ENCODE measurements at places on chromosomes 2 and 18.
A peak's percentile ranks its signal among the peaks of the same experiment; 100 is the strongest.

DNA sequence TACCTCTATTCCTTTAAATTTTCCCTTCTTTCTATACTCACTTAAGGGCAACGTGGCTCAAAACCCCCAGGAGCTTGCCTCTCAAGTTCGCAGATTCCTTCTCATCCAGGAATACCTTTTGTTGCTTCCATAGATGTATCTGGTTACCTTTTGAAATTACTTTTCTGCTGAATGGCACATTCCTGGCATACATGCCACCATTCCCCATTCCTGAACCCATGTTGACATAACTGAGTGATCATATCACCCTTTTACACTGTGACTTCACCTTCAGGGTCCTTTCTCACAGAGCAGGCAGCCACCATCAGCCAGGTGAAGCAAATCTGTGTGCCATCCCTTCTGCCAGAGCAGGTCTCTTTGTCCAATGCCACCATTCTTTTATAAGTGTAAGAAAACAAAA is 615.8 kb downstream of the ARHGAP15 start:
- no peak for DNase-seq

DNA sequence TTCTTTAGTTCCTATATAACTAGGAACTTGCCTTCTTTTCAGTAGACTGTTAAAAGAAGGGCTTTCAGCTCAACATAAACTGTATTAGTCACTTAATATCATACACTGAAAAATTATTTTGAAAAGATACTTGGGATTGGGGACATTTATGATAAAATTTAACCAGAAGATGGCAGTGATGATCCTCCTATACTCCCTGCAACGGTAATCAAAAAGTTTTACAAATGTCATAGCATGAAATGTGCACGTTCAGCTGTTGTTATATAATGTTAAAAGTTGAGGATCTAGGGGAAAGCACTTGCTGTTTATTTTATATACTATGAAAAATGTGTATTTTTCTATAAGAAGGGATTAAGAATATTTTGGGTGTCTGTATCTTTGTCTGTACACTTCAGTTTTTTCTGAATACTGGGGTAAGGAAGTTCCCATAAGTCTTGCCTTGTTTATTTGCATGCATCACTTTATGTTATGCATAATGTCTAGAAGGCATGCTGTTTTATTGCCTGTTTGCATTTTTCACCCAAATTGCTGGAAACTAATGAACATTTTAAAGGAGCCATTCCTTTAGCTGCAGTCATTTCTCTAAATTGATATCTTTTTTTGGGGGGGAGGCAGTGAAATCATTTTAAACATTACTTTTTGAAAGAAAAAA is 19.0 kb downstream of the DYNC1I2 start:
- DNase-seq = no peak

- peak; percentile 79 for DNase-seq
Observed at GRCh38 chr2:136118819-136119716, 1.1 kb upstream of the CXCR4 start.

DNA sequence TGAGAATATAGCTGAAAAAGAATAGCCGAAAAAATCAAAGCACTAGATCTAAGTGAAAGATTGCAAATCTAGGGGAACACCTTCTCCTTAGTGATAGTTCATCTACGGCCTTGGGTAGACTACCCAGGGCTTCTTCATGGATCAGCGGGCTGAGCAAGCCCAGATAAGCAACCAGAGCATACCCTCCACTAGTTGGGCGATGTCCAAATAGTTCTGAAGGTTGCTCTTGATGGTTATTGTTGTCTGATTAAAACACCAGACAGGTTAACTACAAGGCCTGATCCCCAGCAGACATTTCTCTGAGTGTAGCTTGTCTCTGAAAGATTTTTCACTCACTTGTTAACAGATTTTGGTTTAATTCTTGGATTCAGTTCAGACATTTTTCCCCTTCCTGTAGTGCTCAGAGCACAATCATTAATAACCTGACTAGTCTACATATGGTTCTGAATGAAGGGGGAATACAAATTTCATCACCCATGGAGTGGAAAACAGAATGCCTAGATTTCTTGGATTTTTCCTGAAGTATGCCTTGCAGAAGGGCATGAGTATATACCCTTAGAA is 99.6 kb downstream of the BABAM2 start:
- no peak for DNase-seq

GRCh38 chr2:226874749-226875148 is 38.9 kb downstream of the RHBDD1 start:
- no peak for DNase-seq
